Pancreas (tissue), 10 donors: ENCODE measurements at places on chromosomes 11 and 22.

GRCh38 chr22:42468841-42469240, 36.6 kb upstream of the NFAM1 start:
- DNase-seq, result no peak

GRCh38 chr11:83717537-83717936, 431.4 kb upstream of the CCDC90B start:
- DNase-seq, result no peak

- DNase-seq, result no peak
These were observed 18.2 kb upstream of the CLPB start for GRCh38 chr11:72452495-72452894.

GRCh38 chr11:78177216-78177615, 11.2 kb downstream of the KCTD21 start:
- DNase-seq, result no peak

- DNase-seq, result peak; percentile 21
These were observed 741 bp upstream of the NAV2 start for GRCh38 chr11:19711911-19712280.

DNA sequence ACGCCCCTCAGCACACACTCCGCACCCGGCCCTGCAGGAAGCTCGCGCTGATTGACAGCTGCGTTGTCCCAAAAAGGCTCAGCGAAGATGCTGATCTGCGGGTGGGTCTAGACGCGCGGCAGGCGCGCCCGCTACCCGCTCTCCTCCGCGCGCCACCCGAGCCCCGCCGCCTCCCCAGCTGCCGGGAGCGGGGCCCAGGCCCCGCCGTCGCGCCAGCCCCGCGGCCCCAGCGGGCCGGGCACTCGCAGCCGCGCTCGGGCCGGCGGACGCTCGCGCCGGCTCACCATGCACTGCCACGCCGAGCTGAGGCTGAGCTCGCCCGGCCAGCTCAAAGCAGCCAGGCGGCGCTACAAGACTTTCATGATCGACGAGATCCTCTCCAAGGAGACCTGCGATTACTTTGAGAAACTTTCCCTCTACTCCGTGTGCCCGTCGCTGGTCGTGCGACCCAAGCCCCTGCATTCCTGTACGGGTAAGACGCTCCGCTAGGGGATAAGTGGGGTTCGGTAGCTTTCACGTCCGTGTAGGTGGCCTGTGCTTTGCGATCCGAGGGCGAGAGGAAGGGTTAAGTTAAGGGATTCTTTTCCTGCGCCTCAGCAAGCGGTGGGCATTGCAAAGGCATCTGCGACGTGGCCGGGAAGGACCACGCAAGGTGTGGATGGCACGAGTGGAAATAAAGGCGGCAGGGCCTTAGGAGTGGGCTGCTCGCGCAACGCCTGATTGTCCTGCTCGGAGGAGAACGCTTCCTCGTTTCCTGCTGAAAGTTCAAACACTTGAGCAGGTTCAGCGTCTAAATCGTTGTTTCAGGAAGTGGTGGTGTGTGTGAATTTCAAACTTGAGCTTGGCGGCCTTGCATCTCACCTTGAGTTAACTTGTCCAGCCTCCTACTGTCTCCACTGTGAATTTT, at the start of gene BARX2:
TSS of gene BARX2 (plus strand) at position 98 of the 907 bp plus-strand sequence. CDS start at position 286, 188 bp downstream.
- peak; percentile 57 for DNase-seq

DNA sequence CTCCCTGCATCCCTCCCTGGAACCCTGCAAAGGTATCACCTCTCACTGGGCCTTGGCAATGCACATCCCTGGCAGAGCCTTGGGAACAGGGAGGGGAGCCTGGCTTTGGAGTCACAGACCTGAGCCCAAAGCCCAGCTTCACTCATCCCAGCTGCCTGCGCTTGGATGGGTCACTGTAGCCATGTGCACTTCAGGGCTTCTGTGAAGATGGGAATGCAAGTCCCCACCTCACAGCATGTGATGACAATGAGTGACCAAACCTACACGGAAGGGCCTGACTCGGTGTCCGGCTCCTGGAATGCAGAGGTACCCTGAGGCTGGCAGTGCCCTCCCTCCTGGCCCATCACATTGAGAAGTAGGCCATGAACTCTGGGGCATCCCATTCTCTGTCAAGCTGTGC, 22.8 kb upstream of the BAIAP2L2 start:
- DNase-seq, result no peak
